Muscle of leg (tissue), 16 donors: ENCODE measurements at places on chromosomes 12 and 14. TPM values are rescaled to one million over a fixed set of nuclear protein-coding genes. Genes with fewer than 3 reads are reported as not detected.

DNA sequence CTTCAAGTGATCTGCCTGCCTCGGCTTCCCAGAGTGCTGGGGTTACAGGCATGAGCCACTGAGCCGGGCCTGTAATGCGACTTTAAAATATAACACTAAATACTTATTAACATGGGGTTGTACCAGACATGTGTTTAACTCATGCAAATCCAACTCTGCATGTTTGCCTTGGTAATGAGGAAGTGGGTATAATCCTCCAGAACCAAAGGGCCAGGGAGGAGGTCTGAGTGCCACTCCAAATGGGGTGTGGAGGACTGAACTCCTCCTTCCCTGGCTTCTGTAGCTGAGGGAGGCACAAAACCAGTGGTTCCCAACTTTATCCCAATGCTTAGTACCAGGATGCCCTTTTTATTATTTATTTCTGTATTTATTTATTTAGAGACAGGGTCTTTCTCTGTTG lies 61.6 kb upstream of the MED13L start:
- H3K4me3 ChIP-seq: no peak overlapping the region
- no peaks in the 10 kb centered on the region for H3K36me3 ChIP-seq
- H3K4me1 ChIP-seq: no peaks in the 10 kb centered on the region
- H3K27ac ChIP-seq: no peak overlapping the region
- no peak for DNase-seq

The BDKRB1 gene
- total RNA-seq: 0.53 TPM

GRCh38 chr14:63032641-63033040 lies 12.6 kb downstream of the KCNH5 start:
- H3K27me3 ChIP-seq: no peaks in the 10 kb centered on the region
- peak; percentile 53 for DNase-seq
- H3K4me3 ChIP-seq: no peak overlapping the region
- no peaks in the 10 kb centered on the region for H3K4me1 ChIP-seq

- no peak overlapping the region for H3K4me3 ChIP-seq
- no peak for DNase-seq
- no peaks in the 10 kb centered on the region for H3K27me3 ChIP-seq
- no peaks in the 10 kb centered on the region for H3K4me1 ChIP-seq
- H3K27ac ChIP-seq: no peak overlapping the region
- H3K36me3 ChIP-seq: no peaks in the 10 kb centered on the region
These were observed 368.6 kb upstream of the PDE3A start for GRCh38 chr12:19999805-20000138.

- H3K4me1 ChIP-seq: no peaks in the 10 kb centered on the region
- DNase-seq: no peak
- H3K27ac ChIP-seq: no peak overlapping the region
- no peak overlapping the region for H3K4me3 ChIP-seq
- no peaks in the 10 kb centered on the region for H3K36me3 ChIP-seq
These were observed 33.6 kb upstream of the BDKRB2 start for GRCh38 chr14:96170961-96171592.

DNA sequence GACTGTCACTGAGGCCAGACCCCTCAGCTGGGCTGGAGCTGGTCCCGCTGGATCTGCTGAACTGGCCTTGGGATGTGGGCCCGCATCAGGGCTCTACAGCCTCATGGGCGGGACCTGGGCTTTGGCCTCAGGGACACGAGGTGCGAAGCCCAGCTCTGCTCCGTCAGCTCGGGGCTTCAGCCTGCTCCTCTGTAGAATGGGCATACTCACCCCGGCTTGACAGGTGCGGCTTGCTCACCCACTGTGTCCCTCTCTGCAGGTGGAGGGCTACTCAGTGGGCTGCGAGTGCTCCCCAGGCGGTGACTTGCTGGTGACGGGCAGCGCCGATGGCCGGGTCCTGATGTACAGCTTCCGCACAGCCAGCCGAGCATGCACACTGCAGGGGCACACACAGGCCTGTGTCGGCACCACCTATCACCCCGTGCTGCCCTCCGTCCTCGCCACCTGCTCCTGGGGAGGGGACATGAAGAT lies 57.6 kb downstream of the BEGAIN start:
- H3K4me1 ChIP-seq: peaks cover 15% of the 10 kb centered on the region
- no peak overlapping the region for H3K4me3 ChIP-seq
- DNase-seq: no peak
- no peak overlapping the region for H3K27ac ChIP-seq
- H3K36me3 ChIP-seq: peaks cover 16% of the 10 kb centered on the region

DNA sequence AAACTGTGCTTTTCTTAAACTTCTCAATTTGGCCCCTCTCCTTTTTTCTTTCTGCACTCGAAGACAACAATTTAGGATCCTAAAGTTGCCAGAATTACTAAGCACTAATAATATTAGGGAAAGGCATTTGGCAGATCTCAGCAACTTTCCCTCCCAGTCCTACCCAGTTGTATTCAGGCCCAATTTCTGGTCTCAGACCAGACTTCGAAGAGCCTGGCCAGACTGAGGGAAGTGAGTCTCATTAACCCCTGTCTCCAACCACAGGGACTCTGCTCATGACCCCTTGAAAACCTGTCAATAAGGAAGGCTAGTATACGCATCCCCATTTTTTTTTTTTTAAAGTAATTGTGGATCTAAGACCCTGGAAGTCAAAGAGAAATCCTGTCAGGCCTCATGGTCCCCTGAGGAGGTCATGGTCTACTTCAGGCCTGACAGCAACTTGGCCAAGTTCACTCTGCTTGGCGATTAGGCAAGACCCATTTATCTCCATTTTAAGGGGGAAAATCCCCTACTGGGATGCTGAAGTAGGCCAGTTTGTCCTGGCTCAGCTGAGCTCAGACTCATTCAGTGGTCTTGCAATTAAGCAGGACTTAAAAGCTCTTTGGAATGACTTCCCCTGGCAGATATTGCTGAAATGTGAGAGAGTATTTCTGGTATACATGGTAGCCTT lies 521.0 kb downstream of the FUT8 start:
- no peak overlapping the region for H3K4me3 ChIP-seq
- no peak overlapping the region for H3K27ac ChIP-seq
- H3K4me1 ChIP-seq: no peaks in the 10 kb centered on the region
- DNase-seq: no peak

- no peaks in the 10 kb centered on the region for H3K36me3 ChIP-seq
- no peak overlapping the region for H3K27ac ChIP-seq
- no peaks in the 10 kb centered on the region for H3K27me3 ChIP-seq
- no peak for DNase-seq
- H3K4me3 ChIP-seq: no peak overlapping the region
These were observed 91.3 kb downstream of the DAD1 start for GRCh38 chr14:22497671-22498093.

GRCh38 chr12:12903642-12904609 lies 12.6 kb downstream of the GPRC5A start:
- no peak overlapping the region for H3K27ac ChIP-seq
- H3K4me1 ChIP-seq: peaks cover 5% of the 10 kb centered on the region
- no peak overlapping the region for H3K4me3 ChIP-seq

GRCh38 chr14:69895109-69895508 lies 15.9 kb downstream of the SMOC1 start:
- no peak for DNase-seq
- H3K27ac ChIP-seq: no peak overlapping the region
- H3K4me1 ChIP-seq: no peaks in the 10 kb centered on the region

DNA sequence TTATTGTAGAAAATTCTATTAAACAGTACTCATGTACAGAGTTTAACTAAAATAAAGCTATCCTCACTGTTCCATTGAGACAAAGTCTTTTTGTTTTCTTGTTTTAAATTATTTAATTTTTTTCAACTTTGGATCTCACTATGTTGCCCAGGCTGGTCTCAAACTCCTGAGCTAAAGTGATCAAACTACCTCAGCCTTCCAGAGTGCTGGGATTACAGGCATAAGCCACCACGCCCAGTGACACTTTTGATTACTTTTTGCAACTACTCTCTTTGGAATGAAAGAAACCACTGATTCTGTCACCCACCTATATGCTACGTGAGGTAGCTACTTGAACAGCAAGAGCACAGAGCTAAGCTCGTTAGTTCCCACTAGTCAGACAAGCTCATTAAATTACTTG lies 17.1 kb downstream of the ZFC3H1 start:
- no peaks in the 10 kb centered on the region for H3K27me3 ChIP-seq
- H3K27ac ChIP-seq: no peak overlapping the region
- peaks cover 10% of the 10 kb centered on the region for H3K36me3 ChIP-seq

The KRT77 gene
- not detected for total RNA-seq

The VRTN gene
- not detected for total RNA-seq

- no peak overlapping the region for H3K27ac ChIP-seq
- H3K27me3 ChIP-seq: peaks cover 2% of the 10 kb centered on the region
- no peak overlapping the region for H3K4me3 ChIP-seq
- no peak for DNase-seq
- no peaks in the 10 kb centered on the region for H3K36me3 ChIP-seq
These were observed 76.7 kb upstream of the EIF5 start for GRCh38 chr14:103257211-103257962.

- H3K27me3 ChIP-seq: no peaks in the 10 kb centered on the region
- no peak overlapping the region for H3K27ac ChIP-seq
- H3K4me1 ChIP-seq: no peaks in the 10 kb centered on the region
- DNase-seq: no peak
- no peak overlapping the region for H3K4me3 ChIP-seq
- H3K36me3 ChIP-seq: no peaks in the 10 kb centered on the region
These were observed 118.7 kb upstream of the PTPRQ start for GRCh38 chr12:80325167-80325959.

DNA sequence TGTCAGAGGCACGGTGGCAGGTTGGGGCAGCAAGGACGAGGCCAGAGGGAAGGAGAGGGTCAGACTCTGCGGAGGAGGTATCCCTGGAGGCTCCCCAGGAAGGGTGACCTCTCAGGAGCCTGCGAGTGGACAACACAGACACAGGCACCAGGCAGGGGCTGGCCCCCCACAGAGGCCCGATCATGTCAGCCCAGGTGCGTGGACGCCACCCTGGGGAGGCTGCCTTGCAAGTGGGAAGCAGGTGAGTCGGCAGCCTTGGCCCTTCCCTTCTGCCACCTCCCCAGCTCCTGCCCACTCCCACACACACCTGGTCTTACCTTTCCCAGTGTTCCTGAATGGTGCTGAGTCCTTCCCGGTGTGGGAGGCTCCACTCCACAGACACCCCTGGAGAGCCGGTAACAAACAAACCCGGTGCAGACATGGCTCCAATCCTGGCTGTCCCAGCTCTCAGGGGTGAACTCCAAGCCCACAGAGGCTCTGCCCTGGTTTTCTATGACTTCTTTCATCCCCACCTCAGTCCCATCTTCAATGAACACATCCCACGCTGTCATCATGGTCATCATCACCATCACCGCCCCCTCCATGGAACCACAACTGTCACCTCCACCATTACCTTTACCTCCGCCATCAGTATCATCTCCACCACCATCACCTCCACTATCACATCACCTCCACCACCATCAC lies 5.2 kb downstream of the ZBTB42 start:
- peaks cover 46% of the 10 kb centered on the region for H3K4me1 ChIP-seq
- no peak for DNase-seq
- H3K27me3 ChIP-seq: no peaks in the 10 kb centered on the region
- H3K4me3 ChIP-seq: no peak overlapping the region

DNA sequence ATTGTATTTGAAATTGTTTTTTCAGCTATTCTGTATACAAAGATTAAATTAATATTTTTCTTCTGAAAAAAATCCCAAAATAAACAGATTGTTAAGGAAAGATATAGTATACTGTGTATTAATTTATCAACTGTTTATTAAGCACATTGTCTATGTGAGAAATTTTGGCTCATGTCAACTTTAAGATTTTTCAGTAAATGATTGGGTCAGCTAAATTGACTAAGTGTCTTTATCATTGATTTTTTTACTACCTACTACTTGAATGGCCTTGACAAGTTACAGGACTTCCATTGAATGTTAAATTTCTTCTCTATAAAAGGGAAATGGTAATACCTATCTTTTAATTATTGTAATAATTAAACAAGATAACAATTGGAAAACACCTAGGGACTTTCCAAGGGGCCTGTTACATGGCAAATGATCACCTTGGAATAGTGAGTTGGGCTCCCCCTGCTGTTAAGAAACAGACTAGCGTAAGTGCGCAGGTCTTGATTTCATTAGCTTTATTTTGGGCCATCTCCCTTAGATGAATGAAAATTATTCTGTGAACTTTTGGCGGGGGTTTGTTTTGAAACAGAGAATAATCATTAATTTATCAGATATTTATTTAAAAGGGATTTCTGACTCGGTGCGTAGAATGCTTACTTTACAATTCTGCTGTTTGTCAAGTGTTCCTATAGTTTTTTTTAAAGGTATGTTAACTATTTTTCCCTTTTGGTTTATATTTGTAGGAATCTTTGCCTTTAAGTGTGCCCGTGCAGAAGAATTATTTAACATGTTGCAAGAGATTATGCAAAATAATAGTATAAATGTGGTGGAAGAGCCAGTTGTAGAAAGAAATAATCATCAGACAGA lies 14.5 kb upstream of the CCT2 start:
- peak; percentile 68 for DNase-seq
- no peak overlapping the region for H3K4me3 ChIP-seq
- peaks cover 29% of the 10 kb centered on the region for H3K36me3 ChIP-seq
- H3K27ac ChIP-seq: no peak overlapping the region

The ACSM4 gene
- not detected for total RNA-seq

DNA sequence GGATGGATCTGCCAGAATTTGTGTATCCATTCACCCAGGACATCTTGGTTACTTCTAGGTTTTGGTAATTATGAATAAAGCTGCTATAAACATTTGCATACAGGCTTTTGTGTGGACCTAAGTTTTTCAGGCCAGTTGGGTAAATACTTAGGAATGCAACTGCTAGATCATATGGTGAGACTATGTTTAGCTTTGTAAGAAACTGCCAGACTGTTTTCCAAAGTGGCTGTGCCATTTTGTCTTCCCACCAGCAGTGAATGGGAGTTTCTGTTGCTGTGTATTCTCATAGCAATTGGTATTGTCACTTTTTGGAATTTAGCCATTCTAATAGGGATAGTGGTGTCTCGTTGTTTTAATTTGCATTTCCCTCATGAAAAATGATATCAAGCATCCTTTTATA lies 133.0 kb downstream of the KIF26A start:
- peaks cover 9% of the 10 kb centered on the region for H3K4me1 ChIP-seq
- DNase-seq: no peak
- no peak overlapping the region for H3K4me3 ChIP-seq
- peaks cover 4% of the 10 kb centered on the region for H3K27me3 ChIP-seq
- H3K36me3 ChIP-seq: no peaks in the 10 kb centered on the region

- DNase-seq: peak; percentile 48
- H3K27me3 ChIP-seq: no peaks in the 10 kb centered on the region
- no peak overlapping the region for H3K27ac ChIP-seq
- H3K36me3 ChIP-seq: peaks cover 24% of the 10 kb centered on the region
- H3K4me3 ChIP-seq: peak overlapping the region; percentile 75
These were observed 580 bp downstream of the SALL2 start for GRCh38 chr14:21525571-21525961.

The KRT83 gene
- not detected for total RNA-seq

DNA sequence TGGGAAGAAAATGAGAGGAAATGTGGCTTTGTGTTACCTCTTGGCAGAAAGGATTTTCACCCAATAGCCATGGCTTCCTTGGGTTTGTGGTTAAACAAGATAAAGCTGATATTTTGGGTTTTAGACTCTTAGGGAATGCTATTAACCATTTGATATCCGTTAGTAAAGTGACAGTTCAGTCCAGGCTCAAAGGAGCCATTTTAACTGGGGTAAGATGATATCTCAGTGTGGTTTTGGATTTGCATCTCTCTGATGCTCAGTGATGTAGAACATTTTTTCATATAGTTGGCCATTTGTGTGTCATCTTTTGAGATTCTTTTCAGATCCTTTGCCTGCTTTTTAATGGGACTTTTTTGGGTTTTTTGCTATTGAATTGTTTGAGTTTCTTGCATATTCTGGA lies 30.1 kb downstream of the IFT43 start:
- peaks cover 17% of the 10 kb centered on the region for H3K4me1 ChIP-seq
- no peaks in the 10 kb centered on the region for H3K27me3 ChIP-seq
- no peak overlapping the region for H3K27ac ChIP-seq
- H3K4me3 ChIP-seq: no peak overlapping the region
- peaks cover 14% of the 10 kb centered on the region for H3K36me3 ChIP-seq

GRCh38 chr12:4353785-4354208 lies 25.7 kb downstream of the FGF23 start:
- H3K27me3 ChIP-seq: no peaks in the 10 kb centered on the region
- DNase-seq: peak; percentile 7
- no peak overlapping the region for H3K4me3 ChIP-seq
- peaks cover 3% of the 10 kb centered on the region for H3K36me3 ChIP-seq
- no peaks in the 10 kb centered on the region for H3K4me1 ChIP-seq
